Astrocyte of the cerebellum (primary cell): ENCODE measurements at places on chromosomes 4 and X.

DNA sequence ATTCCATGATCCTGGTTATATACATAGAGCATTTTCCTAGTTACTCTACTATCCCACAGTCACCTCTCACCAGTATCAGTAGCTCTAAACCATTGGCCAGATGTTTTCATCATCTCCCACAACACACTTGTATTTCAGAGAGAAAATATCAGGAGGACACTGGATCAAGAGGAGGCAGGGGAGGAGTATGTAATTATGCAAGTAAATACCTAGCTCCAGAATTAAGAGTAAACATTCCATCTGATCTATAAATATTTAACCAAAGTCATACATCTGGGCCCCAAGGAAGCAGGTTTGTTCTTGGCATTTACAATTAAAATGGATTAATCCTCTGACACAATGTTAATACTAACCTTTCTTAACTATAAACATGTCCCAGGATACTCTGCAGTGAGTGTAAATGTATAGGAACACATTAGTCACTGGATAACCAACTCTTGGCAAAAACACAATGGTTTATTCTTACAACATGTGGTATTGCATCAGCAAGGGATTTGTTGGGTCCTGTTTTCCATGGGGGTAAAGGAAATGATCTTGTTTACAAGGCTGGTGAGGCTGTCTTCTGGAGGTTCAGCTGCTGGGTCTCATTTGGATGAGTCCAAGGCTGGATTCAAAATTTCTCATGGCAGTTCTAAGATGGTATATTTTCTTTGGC is 170.1 kb downstream of the ATG4A start:
- DNase-seq = no peak

DNA sequence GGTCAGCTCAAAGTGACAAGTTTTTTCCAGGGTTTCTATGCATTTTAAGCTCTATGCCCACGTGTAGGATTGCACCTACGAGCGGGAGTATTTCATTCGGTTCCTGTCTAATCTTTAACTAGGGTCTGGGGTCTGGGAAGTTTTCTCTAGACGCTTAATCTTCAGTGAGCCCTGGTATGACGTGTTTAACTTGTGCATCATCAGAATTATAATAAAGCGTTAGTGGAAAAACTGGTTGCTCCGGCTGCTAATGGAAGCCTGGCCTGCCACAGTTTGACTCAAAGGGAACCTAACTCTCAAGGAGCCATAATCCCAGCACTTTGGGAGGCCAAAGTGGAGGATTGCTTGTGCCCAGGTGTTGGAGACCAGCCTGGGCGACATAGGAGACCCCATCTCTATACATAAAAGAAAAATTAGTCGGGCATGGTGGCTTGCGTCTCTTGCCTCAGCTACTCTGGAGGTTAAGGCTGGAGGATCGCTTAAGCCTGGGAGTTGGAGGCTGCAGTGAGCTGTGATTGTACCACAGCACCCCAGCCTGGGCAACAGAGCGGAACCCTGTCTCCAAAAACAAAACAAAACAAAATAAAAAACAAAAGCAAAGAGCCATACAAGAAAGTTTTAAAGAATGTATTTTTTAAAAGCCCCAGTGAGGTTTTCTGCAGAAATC is 30.2 kb downstream of the ARSD start:
- no peak for DNase-seq

DNA sequence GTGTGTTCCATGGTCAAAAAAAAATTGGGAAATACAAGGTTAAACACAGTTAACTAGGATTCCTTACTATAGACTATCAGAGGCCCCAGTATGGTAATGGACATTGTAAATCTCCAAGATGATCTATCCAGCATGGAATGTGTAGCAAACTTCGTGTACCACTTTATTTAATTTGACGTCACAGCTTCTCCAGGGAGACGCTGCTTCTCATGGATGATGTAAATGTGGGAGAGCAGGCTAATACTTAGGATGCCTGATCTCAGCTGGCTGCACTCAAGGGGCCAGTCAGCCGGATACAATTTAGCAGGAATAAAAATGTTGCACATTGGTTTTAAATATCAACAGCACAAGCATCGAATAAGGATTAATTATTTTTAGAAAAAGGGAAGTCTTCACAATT is 111.7 kb upstream of the HPF1 start:
- no peak for DNase-seq

DNA sequence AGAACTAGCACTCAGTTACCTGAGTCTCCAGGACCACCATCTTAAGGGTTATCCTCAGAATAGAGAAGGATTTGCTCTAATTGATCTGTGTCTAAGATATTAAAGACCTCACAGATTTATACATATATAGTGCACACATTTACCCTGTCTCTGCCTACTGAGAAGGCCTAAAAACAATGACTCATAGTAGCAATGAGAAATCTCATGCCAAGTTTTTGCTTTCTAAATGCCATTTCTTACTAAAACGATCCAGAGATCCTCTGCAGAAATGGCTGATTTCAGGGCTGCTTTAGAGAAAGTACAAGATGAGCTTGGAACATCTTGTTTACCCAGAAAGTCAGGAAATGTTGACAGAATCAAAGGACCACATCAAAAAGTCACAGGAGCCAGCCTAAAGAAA is 79.1 kb upstream of the INPP4B start:
- no peak for DNase-seq

DNA sequence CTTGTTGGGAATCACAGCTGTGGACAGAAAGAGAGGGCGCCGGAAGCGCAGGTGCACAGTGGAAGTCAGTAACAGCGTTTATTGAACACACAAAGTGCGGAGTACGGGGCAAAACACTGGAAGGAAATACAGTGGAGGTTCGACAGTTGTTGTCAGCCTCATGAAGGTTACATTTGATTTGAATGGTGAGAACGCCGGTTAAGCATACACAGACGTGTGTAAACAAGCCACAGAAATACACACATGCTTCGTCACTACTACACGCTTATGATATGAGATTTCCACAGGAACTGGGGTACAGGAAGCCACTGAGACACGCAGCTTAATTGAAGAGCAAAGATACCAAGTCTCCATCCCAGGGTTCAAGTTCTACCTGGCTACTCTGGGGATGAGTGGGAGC is 12.0 kb downstream of the CCKAR start:
- DNase-seq = no peak

- no peak for DNase-seq
Measured at GRCh38 chr4:25180524-25181131, 20.4 kb upstream of the SEPSECS start.

DNA sequence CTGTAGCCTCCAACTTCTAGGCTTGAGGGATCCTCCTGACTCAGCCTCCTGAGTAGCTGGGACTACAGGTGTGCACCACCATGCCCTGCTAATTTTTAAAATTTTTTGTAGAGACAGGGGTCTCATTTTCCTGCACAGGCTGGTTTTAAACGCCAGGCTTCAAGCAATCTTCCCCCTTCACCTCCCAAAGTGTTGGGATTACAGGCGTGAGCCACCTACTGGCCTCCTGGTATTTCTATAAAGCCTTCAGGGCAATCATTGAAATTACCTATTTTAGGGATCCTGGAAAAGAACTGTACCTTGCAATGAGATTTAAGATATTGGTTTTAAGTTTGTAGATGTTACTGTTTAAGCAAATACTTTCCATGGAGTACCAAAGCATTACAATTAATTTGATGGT is 13.5 kb upstream of the PLS3 start:
- no peak for DNase-seq

DNA sequence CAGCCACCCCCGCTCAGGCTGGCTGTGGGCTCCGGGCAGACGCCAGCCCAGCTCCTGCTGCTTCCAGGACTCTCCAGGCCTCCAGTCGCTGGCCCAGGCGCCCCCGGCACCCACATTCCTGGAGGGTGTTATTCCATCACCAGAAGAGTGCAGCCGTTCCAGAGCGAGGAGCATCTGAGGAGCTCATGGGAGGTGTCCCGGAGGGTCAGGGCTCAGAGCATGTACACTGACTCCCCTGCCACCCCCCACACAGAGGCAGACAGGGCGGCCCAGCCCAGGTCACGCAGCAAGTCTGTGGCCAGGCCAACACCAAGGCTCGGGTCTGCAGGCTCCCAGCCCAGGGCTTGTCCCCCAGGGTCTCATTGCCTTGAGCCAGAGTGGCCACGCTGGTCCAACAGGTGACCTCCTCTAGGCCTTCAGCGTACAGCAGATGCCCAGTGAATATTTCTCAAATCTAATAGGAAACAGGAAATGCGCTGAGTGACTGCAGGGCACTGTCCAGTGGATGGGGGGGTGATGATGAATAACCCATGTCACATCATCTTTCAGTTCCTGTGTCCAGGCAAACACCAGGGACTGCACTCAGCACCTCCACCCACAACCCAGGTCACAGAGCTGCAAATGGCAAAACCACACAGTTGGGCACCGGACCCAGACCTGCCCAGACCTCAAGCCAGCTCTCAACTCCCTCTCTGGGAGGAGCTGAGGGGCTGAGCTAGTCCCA is 37.2 kb downstream of the ABLIM2 start:
- no peak for DNase-seq

DNA sequence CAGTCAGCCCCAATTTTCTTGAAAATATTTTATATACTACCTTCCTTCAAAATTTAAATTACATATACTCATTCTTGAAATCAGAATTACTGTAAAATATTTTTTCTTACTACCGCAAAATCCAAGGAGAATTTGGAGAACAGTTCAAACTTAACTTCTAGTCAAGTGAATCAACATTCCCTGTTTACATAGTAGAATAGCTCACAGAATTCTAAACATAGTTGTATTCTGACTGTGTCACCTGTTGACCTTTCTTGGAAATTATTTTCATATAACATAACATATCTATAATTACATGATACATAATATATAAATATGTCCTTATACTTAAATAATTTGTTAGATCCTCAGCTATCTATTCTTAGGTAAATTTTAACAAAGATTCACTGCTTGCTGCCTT is 31.0 kb upstream of the FGF5 start:
- DNase-seq = no peak

- no peak for DNase-seq
Measured at GRCh38 chrX:135591871-135592270, 71.4 kb downstream of the INTS6L start.

DNA sequence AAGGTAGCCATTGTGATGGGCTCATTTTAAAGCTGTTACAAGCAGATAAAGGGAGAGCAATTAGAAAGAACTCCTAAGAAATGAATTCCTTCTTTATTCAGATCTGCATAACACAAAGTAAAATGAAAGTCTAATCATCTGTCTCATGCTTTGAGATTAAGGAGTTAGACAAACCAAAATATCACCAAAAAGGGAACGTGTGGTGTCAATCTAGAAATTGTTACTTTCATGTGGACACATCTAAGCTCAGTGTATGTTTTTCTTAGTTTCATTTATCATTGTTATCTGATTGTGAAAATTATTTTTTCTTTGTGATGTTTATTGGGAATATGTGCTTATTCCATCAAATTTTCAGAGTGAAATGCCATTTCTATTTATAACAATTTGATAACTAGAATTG is 80.3 kb downstream of the BANK1 start:
- DNase-seq = no peak

- DNase-seq = no peak
Measured at GRCh38 chrX:131366407-131366806, 77.3 kb upstream of the IGSF1 start.

DNA sequence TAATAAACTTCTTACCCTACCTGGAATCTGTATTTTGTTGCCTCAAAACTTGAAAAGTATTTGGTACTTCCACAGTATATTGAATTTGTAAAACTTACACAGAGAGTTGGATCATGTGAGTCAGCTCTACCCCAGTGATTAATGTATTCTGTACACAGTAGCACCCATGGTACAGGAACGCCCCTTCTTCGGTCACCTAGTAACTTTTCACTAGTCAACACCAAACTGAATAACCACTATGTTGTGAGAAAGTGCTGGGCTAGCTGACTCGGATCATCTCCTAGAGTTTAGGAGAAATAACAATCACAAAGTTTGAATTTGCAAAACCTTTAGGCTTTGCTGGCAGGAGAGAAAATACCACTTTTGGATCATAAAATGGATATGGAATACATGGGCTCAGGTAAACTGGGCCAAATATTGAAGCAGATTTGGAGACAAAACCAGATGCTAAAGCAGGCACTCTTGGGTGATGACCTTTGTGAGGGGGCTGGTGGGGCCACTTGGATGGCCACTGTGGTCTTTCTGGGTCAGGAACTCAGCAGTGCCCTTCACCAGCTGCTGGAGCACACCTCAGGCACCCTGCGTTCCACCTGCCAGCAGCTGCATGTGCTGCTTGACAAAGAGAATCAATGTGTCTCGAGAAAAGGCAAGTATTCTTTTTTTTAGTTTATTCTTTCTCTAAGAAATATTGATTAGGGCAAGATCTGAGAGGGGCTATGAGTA is at the start of gene DTHD1:
Gene DTHD1, plus strand, starts transcription at position 233 of the 723 bp plus-strand sequence. Its CDS starts 143 bp downstream, at position 376.
- DNase-seq = no peak

DNA sequence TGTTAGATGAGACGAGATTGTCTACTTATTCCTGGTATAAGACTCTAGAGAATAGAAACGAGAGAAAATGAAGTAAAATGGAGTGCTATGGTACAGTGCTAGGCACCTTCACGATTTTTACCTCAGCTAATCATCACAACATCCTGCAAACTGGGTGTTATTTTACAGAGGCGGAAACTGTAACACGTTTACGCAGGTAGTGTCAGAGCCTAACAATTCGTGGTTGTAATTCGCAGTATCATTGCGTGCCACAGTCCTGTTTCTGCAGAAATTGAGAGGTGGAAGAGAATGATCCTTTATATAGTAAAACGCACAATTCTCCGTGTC is 383 bp upstream of the TBC1D19 start:
- DNase-seq = no peak

GRCh38 chr4:36773467-36773866 is 471.1 kb upstream of the NWD2 start:
- DNase-seq = no peak

DNA sequence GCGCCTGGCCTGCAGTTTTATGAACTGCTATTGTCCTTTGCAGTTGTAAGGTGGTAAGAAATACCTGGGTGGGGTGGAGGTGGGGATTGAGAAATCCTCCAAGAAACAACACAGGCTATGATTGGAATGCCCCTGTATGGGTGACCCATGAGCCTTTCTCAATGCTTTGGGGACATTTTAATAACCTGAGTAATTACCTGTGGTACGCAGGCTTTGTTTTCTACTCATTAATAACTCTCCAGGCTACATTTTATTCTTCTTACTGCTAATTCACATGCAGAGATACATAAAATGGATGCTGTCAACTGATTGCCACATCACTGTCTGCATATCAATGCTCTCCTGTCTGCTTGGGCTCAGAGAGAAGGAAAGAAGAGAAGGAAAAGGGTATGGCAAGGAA is 41.8 kb downstream of the PHEX start:
- DNase-seq = no peak

GRCh38 chr4:156884183-156884582 is 87.4 kb downstream of the PDGFC start:
- DNase-seq = no peak

- DNase-seq = peak; percentile 55
Measured at GRCh38 chr4:118270492-118270891, 82.3 kb downstream of the PRSS12 start.

- no peak for DNase-seq
Measured at GRCh38 chrX:63930140-63930539, 145.1 kb upstream of the ARHGEF9 start.

DNA sequence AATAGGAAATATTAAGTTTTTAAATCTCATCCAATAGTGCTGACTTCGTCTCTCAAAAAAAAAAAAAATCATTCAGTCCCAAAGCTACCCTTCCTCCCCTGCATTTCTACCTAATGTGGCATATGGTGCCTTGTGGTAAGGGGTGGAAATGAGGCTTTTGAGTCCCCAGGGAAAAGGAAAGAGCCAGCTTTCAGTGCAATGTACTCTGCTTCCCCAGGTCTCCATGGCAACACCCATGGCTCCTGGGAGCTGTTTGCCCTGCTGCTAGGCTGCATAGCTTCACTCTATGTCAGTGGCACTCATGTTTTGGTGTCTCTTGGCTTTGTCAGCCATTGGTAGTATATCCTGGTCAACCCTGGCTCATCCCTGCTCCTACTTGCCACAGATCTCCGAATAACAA is 175.9 kb downstream of the SLC39A8 start:
- DNase-seq = no peak

- DNase-seq = no peak
Measured at GRCh38 chr4:189081826-189082225, 858.8 kb upstream of the FRG1 start.
